ENCODE measurements at places on chromosomes 5 and 9.

GRCh38 chr9:69066955-69067354 lies 31.4 kb downstream of the FXN start:
- DNase-seq = no peak

DNA sequence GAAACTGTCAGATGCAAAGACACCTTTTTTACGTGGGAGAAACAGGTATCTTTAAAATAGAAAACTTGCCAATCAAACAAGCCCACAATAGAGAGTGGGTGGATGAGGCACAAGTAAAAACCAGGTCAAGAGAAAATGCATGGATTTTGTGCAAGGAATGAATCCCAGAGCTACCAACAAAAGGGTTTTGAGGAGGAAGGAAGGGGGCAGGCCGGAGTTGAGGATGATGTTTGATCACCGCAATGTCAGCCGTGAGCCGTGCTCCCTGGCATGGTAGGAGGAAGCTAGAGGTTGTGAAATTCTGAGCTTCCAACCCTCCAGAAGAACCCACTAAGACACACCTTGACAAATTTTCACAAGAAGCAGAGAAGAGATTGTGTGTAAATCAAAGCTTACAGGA lies 53.2 kb downstream of the HRH2 start:
- DNase-seq = no peak

DNA sequence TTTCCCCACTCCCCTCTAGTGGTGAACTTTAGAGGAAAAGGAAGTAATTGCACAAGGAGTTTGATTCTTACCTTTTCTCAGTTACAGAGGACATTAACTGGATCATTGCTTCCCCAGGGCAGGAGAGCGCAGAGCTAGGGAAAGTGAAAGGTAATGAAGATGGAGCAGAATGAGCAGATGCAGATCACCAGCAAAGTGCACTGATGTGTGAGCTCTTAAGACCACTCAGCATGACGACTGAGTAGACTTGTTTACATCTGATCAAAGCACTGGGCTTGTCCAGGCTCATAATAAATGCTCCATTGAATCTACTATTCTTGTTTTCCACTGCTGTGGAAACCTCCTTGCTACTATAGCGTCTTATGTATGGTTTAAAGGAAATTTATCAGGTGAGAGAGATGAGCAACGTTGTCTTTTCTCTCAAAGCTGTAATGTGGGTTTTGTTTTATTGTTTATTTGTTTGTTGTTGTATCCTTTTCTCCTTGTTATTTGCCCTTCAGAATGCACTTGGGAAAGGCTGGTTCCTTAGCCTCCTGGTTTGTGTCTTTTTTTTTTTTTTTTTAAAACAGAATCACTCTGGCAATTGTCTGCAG lies 25.3 kb downstream of the SLC22A5 start:
- no peak for DNase-seq

DNA sequence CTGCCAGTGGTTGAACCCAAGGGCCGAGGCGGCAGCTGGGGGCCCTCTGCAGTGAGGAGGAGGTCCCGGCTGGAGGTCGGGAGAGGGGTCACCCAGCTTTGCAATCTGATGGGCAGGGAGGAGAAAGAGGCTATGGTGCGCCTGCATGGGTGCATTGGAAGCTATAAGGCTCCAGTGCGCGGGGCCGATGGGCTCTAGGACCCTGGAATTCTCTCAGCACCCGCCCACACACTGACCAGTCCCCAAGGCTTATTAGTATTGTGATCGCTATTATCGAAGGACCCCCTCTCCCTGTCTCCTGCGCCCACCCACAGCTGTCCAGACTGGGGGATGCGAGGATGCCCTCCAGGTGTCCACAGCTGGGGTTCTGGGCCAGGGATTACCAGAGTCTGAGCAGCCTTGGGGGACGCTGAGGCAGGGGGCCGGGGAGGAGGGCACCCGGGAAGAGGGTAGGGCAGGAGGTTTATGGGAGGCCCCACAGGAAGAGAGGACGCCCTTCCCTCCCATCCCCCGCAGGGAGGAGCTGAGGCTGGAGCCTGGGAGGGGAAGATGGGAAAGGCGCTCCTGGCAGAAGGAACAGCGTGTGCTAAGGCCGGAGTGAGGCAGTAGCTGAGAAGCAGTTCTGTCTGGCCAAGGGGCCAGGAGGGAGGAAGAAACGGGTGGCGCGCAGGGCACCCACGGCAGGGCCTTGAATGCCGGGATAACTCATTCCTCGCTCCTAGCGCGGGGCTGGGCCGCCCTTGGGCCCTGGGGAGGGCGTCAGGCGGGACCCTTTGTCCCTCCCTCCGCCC lies 24.2 kb downstream of the C9orf50 start:
- no peak for DNase-seq

DNA sequence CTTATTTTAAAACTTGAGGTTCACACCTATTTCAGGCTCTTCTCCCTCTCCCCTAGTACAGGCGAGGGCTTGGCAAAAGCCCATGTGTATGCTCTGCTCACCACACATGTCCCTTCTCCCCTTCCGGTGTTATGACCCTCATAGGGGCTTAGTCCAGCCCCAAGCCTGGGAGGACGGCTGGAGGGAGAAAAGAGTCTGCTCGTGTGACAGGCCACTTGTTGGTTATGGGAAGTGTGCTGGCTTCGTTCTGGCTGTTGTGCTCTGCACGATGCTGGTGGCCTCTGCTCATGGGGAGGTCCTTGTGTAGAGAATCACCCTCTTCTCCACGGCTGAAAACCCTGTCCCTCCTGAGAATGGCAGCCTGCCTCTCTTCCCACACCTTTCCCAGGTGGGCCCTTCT lies 11.1 kb downstream of the PTTG1 start:
- DNase-seq = no peak

- DNase-seq = no peak
These were observed 66.5 kb downstream of the KIAA0825 start for GRCh38 chr5:94551858-94552257.

DNA sequence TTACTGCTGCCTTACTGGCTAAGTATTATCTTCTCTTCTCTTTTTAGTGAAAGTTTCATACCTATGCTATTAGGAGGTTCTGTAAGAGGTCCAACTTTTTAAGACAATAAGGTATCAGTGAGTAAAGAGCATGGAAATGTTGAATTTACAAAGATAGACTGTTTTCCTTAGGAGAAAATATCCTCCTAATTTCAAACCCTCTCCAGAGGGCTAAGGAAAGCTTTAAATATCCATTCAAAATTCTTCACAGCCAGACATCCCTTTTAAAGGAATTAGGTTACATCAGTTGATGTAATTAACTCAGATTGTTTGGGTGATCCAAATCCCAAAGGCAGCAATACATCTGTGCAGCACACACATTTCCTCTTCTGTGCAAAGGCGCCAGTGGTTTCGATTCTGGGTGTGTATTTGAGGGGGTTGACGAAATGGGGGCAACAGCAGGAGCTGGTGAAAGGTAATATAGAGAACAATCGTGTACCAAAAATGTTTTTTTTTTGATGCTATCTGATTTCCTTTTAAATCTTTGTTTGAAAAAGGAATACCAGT lies 273.8 kb upstream of the RPS23 start:
- no peak for DNase-seq

DNA sequence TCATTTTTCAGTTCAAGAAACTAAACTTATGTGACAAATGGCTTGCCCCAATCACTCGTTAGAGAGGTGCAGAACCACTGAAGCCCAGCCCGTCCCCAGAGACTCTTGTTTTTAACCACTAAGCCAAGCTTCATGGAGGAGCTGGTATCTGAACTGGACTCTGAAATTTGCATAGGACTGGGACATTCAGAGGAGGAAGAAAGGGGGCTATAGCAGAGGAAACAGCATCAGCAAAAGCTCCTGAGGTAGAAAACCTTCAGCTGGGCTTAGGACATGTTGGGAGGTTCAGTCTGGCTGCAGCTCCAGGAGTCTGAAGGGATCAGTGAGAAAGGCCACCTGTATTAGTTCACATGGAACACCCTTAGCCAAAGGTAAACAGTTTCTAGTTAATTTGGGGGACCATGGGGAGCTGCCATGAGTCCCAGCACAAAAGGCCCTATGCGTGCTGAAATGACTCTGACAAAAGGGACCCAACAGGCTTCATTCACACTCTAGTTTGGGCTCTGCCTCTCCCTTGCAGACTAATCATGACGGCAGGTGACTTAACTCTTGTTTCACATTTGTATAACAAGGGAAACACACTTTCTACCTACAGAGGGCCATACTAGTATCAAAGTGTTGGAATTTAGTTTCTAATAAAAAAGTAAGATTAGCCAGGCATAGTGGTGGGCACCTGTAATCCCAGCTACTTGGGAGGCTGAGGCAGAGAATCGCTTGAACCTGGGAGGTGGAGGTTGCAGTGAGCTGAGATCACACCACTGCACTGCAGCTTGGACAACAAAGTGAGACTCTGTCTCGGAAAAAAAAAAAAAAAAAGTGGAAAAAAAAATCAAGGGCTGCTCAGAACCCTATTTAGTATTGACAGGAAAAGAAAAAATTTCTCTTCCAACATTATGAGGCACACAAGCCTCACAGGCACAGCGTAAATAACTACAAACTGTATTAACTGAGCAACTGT lies 10.2 kb downstream of the FBXO10 start:
- no peak for DNase-seq

DNA sequence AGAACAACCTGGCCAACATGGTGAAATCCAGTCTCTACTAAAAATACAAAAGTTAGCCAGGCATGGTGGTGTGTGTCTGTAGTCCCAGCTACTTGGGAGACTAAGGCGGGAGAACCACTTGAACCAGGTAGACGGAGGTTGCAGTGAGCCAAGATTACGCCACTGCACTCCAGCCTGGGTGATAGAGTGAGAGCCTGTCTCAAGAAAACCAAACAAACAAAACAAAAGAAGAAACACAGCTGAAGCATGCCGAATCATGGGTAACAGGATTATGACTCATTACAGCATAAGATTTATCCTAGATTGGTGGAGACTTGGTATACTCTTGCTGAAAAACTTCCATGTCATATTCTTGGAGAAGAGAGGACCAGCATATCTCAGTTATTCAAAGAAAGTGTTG lies 236.7 kb upstream of the CCNH start:
- DNase-seq = no peak

DNA sequence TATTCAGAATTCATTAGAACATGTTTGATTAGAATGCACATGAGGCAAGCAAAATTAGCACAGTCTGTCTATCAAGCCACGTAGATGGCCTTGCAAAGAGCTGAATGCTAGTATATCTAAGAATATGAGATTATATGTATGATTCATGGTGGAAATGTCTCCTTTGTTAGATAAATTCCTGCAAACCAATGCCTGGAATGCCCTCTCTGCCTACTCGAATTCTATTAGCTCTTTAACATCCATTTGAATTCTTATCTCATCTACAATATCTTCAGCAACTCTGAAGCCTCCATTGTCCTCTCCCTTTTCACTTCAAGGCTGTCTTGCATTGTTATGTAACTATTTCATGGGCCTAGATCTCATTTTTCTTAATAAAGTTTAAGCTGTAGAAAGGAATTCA lies 205.5 kb downstream of the TMC1 start:
- DNase-seq = no peak

GRCh38 chr5:3187771-3188425 lies 407.7 kb upstream of the IRX1 start:
- DNase-seq = no peak

DNA sequence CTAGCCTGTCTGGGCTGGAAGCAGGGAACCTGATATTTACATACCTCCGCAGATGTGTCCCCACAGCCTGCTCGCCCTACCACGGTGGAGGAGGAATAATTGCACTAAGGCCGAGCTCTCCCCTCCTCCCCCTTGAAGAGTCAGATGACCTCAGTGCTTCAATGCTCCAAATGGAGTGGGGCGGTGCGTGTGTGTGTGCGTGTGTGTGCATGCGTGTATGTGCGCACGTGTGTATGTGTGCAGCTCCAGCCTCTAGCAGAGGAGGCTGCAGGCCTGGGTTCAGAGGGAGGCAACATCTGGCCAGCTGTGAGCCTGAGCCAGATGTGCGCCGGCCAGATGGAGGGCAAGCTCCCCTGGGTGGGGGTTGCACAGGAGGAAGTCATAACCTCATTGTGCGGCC lies 90.5 kb downstream of the NRG2 start:
- DNase-seq = no peak

GRCh38 chr9:1083325-1083913 lies 33.3 kb downstream of the DMRT2 start:
- DNase-seq = no peak

DNA sequence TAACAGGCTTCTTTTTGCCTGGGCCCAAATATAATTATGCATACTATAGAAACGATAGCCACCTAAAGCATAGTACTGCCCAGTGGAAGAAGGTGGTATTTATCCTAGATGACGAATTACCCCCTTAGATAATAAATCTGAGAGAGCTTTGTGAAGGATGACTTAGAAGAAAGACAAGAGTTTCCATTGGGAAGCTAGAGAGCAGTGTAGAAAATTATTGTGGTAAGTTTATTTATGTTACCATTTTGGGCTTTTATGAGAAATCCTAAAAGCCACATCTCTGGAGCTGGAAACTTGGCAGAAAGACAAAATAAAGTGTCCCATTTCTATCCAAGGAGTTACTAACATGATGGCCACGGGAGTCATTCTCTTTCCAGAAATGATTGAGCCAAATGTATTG lies 172.0 kb upstream of the SEMA6A start:
- no peak for DNase-seq

DNA sequence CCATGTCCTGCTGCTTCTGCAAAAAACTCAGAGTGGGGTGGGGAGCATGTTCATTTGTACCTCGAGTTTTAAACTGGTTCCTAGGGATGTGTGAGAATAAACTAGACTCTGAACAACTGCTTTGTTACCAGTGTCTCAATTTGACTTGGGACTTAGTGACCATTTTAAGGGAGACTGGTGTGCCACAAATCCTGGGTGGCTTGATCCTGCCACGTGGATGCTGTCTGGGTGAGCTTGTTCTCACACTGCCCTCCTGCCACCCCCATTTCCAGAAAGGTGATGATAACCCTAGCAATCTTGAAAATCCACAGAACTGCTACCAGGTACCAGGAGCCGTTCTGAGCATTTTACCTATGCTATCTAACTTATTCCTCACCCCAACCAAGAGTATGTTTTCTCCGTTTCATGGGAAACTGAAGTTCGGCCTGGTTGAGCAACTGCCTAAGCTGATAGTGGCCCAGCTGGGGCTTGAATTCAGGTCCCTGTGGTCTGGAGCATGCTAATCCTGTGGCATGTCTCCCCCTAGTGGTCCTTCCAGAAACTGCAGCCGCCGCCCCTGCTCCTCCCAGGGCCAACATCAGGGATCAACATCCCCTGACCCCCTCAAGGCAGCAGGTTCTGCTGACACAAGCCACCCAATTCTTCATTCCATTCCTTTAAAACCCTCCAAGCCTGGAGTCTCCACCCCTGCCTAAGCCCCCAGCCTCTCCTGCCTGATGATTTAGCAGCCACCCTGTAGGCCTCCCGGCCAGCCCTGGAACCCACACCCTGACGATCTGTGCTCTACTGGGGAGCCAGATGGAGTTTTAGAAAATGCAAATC lies 2.8 kb downstream of the IL3 start:
- DNase-seq = peak; percentile 61

DNA sequence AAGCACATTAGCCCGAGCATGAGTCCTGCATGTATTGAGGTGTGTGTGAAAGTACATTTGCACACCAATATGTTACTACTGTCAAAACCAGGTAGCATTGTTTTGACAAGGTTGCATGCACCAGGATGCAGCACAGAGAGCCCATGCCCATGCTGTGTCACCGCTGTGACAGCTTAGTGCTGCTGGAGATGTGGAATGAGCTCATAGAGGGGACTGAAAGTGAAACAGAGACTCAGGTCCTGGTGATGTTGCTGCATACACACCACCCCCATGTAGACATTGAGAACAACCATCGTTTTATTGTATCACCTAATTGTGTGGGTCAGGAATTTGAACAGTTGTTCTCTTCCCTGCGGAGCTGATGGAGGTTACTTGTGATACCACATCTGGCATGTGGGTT lies 53.0 kb downstream of the GADD45G start:
- DNase-seq = no peak

- peak; percentile 13 for DNase-seq
These were observed 40.0 kb downstream of the KLHL3 start for GRCh38 chr5:137695651-137696428.

All from effector CD8-positive, alpha-beta T cell (primary cell).